ENCODE measurements at places on chromosomes 1 and 21. TPM values are rescaled to one million over a fixed set of nuclear protein-coding genes. Genes with fewer than 3 reads are reported as not detected.

- H3K36me3 ChIP-seq = no peaks in the 10 kb centered on the region
- H3K27me3 ChIP-seq = no peaks in the 10 kb centered on the region
- DNase-seq = no peak
- H3K4me1 ChIP-seq = peaks cover 63% of the 10 kb centered on the region
- peak overlapping the region; percentile 66 for H3K27ac ChIP-seq
- H3K4me3 ChIP-seq = no peak overlapping the region
Observed at GRCh38 chr1:216604771-216605170, 118.5 kb downstream of the ESRRG start.

The VPS72 gene
- total RNA-seq = 82.3 TPM

DNA sequence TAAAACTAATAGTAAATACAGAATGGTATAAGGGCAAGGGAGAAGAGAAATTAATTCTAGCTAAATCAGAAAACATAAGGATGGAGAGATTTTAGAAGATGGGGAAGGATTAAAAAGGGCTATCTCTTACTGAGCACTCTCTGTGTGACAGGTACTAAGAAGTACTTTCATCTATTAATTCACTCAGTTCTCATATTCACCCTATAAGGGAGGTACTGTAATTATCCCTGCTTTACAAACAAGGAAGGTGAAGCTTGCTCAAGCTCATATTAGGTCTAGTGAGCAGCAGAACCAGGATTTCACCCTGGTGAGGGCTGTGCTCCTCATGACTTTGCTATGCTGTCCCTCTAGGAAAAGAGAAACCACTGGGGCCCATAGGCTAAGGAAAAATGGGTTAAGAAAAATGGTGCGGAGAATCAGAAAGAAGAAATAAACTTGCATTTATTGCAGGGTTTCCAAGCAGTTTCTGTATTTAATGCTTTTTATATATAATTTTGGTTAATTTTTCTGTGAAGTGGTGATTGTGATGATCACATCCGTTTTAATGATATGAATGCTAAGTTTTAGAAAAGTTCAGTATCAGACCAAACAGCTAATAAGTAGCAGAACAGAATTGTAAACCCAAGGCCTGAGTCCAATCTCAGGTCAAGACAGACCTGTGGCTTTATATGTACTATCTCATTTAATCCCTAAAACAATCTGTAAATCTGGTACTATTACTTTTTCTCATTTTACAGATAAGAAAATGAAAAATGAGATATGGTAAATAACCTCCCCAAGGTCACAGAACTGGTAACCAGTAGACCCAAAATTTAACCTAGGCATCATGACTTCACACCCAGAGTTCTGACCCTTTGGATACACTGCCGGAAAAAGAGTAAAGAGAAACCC is 1.7 kb downstream of the PCNX2 start:
- H3K36me3 ChIP-seq = no peaks in the 10 kb centered on the region
- peaks cover 13% of the 10 kb centered on the region for H3K4me1 ChIP-seq
- H3K27ac ChIP-seq = no peak overlapping the region
- no peak for DNase-seq
- H3K27me3 ChIP-seq = no peaks in the 10 kb centered on the region

The GJC2 gene
- 2.5 TPM for total RNA-seq

DNA sequence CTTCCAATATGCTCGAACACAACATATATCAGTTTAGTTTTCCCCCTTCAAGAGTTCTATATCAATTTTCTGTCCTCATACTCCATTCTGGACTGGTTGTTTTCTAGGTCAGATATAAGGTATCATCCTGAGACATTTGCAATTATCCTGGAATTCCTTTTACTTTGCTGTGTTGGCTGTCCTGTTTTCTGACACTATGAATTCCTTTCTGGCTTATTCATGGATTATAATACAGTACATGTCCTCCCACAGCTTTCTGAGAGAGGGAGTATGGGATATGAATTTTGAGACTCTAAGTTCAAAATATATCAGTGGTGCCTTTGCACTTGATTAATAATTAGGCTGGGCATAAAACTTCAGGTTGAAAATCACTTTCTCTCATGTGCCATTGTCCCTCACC is 11.9 kb downstream of the PHTF1 start:
- H3K4me3 ChIP-seq = no peak overlapping the region
- H3K4me1 ChIP-seq = peaks cover 11% of the 10 kb centered on the region
- H3K27ac ChIP-seq = peak overlapping the region; percentile 54
- peaks cover 16% of the 10 kb centered on the region for H3K36me3 ChIP-seq
- H3K27me3 ChIP-seq = no peaks in the 10 kb centered on the region

DNA sequence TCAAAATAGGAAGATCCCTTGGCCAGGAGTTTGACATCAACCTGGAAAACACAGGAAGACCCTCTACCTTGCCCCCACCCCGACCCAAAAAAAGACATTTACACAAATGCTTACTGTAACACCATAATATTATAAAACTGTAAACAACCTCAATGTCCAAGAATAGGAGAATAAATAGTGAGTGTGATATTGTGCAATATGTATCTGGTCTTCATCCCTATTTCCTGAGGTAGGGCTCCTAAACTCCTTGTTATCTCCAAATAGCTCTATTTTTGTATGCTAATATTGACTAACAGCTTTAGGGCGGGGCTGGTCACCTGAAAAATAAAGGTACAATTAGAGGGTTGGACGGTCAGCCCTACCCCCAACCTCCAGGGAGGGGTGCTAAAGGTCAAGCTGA is 23.5 kb downstream of the RSBN1 start:
- no peak overlapping the region for H3K4me3 ChIP-seq
- no peak for DNase-seq
- H3K27me3 ChIP-seq = no peaks in the 10 kb centered on the region
- H3K36me3 ChIP-seq = peaks cover 38% of the 10 kb centered on the region

DNA sequence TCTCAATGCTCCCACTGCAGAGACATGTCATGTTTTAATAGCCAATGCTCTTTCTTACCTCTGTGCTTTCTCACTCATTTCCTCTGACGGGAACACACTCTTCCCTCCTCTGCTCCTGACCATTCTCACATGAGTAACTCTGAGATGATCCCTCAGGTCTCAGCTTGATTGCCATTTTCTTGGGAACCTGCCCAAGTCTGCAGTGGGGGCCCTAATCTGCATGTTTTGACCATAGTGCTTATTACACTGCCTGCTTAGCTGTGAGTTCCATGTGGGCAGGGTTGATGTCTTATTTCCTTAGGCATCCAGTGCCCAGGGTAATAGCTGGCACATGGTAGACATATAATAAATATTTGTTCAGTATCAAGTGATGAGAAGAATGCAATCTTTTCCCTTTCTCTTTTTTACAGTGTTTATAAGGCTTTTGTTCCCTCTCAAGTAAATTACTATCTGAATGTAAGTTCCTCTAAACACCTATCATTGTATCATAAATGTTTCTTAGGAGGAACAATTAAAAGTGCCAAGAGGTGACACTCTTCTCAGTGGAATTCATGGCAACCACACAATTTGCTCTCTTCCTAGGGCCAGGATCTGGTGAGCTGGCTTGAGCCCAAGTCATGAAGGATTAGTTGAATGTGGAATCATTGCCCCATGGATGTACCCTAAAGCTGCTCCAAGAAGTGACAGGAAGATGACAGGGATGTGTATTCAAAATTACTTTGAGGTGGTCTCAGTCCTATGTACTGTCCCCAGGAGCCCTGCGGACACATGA is 485.4 kb upstream of the USP24 start:
- H3K27ac ChIP-seq = no peak overlapping the region
- H3K27me3 ChIP-seq = no peaks in the 10 kb centered on the region
- H3K4me1 ChIP-seq = peaks cover 40% of the 10 kb centered on the region

GRCh38 chr21:33729641-33730040 is 87.3 kb downstream of the ITSN1 start:
- no peak overlapping the region for H3K27ac ChIP-seq
- no peaks in the 10 kb centered on the region for H3K27me3 ChIP-seq
- H3K4me1 ChIP-seq = peaks cover 15% of the 10 kb centered on the region
- no peak overlapping the region for H3K4me3 ChIP-seq

- no peak for DNase-seq
- H3K27ac ChIP-seq = peak overlapping the region; percentile 93
- no peaks in the 10 kb centered on the region for H3K27me3 ChIP-seq
- H3K36me3 ChIP-seq = no peaks in the 10 kb centered on the region
- no peak overlapping the region for H3K4me3 ChIP-seq
- H3K4me1 ChIP-seq = peaks cover 48% of the 10 kb centered on the region
Observed at GRCh38 chr1:94063379-94063778, 57.6 kb downstream of the ABCA4 start.

- H3K36me3 ChIP-seq = peaks cover 8% of the 10 kb centered on the region
- DNase-seq = no peak
- H3K27ac ChIP-seq = no peak overlapping the region
- no peaks in the 10 kb centered on the region for H3K4me1 ChIP-seq
Observed at GRCh38 chr1:13792419-13792818, 92.4 kb downstream of the PRDM2 start.

The CRNN gene
- not detected for total RNA-seq

The RGS1 gene
- not detected for total RNA-seq

GRCh38 chr1:184387476-184388318 is 868 bp downstream of the C1orf21 start:
- peak overlapping the region; percentile 44 for H3K27ac ChIP-seq
- DNase-seq = peak; percentile 62
- H3K4me1 ChIP-seq = peaks cover 51% of the 10 kb centered on the region
- no peaks in the 10 kb centered on the region for H3K36me3 ChIP-seq
- peaks cover 18% of the 10 kb centered on the region for H3K27me3 ChIP-seq

GRCh38 chr1:67850611-67851075 is 17.4 kb upstream of the GNG12 start:
- H3K27me3 ChIP-seq = no peaks in the 10 kb centered on the region
- no peaks in the 10 kb centered on the region for H3K36me3 ChIP-seq
- DNase-seq = no peak
- H3K4me3 ChIP-seq = no peak overlapping the region

- H3K4me1 ChIP-seq = no peaks in the 10 kb centered on the region
- H3K27ac ChIP-seq = no peak overlapping the region
- peaks cover 47% of the 10 kb centered on the region for H3K27me3 ChIP-seq
- no peak overlapping the region for H3K4me3 ChIP-seq
- H3K36me3 ChIP-seq = no peaks in the 10 kb centered on the region
Observed at GRCh38 chr1:77292551-77292950, 10.7 kb downstream of the AK5 start.

GRCh38 chr1:161082483-161082882 is 6.9 kb downstream of the NECTIN4 start:
- peaks cover 14% of the 10 kb centered on the region for H3K36me3 ChIP-seq
- peak overlapping the region; percentile 94 for H3K27ac ChIP-seq
- H3K4me3 ChIP-seq = no peak overlapping the region
- peaks cover 58% of the 10 kb centered on the region for H3K4me1 ChIP-seq
- no peaks in the 10 kb centered on the region for H3K27me3 ChIP-seq
- DNase-seq = no peak

DNA sequence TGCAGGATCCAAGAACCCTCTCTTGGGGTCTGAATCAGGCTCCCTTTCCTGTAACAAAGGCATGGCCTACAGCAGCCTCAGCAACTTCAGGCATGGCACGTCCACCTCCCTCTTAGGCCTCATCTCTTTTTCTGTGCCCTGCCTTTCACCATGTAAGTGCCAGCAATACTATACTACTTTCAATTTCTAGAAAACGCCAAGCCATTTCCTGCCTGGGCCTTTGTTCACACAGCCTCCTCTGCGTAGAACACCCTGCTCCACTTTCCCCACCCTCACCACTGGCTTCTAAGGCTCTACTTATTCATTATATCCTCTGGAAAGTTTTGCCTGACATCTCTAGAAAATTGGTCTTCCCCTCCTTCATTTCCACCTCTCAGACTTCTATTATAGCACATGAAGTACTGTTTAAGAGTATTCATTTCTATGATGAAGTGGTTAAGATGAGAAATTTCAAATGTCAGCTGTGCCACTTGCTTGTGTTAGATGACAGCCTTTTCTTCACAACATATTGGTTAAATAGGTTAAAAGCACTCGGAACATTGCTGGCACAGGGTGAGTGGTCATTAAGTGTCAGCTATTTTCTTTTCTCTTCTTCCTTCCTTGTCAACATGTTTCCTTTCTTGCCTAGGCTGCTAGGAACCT is 41.6 kb upstream of the VWA5B1 start:
- no peaks in the 10 kb centered on the region for H3K36me3 ChIP-seq
- peaks cover 4% of the 10 kb centered on the region for H3K4me1 ChIP-seq
- peaks cover 58% of the 10 kb centered on the region for H3K27me3 ChIP-seq

GRCh38 chr1:163036671-163037070 is 32.5 kb upstream of the RGS4 start:
- no peak overlapping the region for H3K4me3 ChIP-seq
- peak overlapping the region; percentile 15 for H3K27ac ChIP-seq
- DNase-seq = no peak

GRCh38 chr21:37542512-37542911 is 175.9 kb downstream of the DYRK1A start:
- no peak overlapping the region for H3K27ac ChIP-seq
- DNase-seq = no peak
- H3K27me3 ChIP-seq = peaks cover 8% of the 10 kb centered on the region
- peaks cover 14% of the 10 kb centered on the region for H3K4me1 ChIP-seq
- H3K36me3 ChIP-seq = no peaks in the 10 kb centered on the region

GRCh38 chr1:196407358-196408051 is 200.7 kb downstream of the KCNT2 start:
- no peak for DNase-seq
- H3K36me3 ChIP-seq = peaks cover 7% of the 10 kb centered on the region
- H3K4me3 ChIP-seq = no peak overlapping the region
- H3K4me1 ChIP-seq = peaks cover 33% of the 10 kb centered on the region
- H3K27me3 ChIP-seq = no peaks in the 10 kb centered on the region

The CD1E gene
- total RNA-seq = not detected

- no peaks in the 10 kb centered on the region for H3K4me1 ChIP-seq
- H3K36me3 ChIP-seq = no peaks in the 10 kb centered on the region
- H3K4me3 ChIP-seq = no peak overlapping the region
- H3K27me3 ChIP-seq = no peaks in the 10 kb centered on the region
- no peak for DNase-seq
Observed at GRCh38 chr1:90313778-90314177, 318.9 kb downstream of the ZNF326 start.

DNA sequence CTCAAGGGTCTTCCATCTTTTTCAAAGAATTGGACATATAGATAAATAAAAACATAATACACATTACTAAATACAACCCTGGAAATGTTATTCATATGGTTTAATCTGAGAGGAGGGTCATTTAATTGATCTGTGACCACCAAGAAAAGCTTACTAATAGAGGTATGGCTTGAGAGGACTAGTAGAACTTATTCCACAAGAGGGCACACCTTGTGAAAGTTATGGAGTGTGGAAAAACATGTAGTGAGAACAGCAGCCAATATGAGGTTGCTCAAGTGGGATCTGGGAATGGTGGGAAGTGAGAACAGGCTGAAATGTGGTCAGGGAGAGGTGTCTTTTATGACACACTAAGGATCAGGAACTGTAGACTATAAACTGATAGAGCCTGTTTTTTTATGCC is 973.5 kb upstream of the B3GALT2 start:
- no peak overlapping the region for H3K4me3 ChIP-seq
- no peaks in the 10 kb centered on the region for H3K4me1 ChIP-seq

Data from mesothelial cell of epicardium (in vitro differentiated cells).